ENCODE measurements at places on chromosomes 6 and 20. TPM values are rescaled to one million over a fixed set of nuclear protein-coding genes. Genes with fewer than 3 reads are reported as not detected.

The PSORS1C2 gene
- total RNA-seq: not detected

The PI3 gene
- total RNA-seq: not detected

GRCh38 chr20:32443386-32443974 is 85.3 kb downstream of the ASXL1 start:
- no peak for DNase-seq

DNA sequence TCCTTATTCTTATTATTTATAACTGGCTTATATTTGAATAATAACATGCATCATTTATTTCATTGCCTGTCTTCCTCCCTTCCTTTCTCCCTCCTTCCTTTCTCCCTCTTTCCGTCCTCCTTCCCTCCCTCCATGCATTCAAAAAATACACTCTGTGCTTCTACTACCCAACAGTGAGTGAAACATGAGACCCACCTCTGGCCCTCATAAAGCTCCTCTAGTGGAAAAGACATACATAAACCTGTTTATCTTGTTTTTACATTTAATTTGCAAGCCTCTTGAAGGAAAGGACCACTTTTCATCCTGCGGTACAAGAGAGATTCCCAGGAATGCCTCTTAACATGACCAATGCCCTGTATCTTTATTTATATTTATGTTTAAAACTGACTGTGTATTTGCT is 21.8 kb upstream of the ISM1 start:
- DNase-seq: peak; percentile 37

- peak; percentile 74 for DNase-seq
These were observed 16.7 kb downstream of the ACOT13 start for GRCh38 chr6:24683297-24684296.

DNA sequence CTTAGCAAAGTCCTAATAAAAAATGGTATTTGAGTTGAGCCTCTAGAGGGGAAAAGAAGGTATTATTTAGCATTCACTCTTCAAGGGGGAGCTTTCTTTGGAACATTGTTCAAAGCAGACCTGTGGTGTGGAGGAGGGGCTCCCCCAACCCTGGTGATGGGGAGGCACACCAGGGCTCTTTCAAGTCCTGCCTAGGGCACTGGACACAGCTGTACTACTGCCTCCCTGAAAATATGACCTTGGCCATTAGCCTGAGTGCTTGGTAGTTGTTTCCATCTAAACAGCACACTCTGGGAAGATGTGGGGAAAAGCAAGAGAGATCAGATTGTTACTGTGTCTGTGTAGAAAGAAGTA is 215.1 kb upstream of the CNR1 start:
- DNase-seq: no peak

DNA sequence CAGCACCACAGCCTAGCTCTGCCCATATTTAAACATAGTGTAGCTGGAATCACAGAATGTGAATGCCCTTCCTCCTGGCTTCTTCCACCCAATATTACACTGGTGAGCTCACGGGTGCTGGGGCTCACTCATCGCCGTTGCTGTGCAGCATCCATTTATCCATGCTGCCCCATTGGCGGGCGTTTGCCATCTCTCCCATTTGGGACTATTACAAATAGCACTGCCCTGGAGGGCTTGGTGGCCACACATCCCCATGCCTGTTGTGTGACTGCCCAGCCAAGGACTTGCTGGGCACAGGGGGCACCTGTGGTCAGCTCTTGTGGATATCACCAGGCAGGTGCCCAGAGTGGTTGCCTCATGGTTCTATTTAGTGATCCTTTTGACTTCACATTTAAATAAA is 54.5 kb upstream of the ENTPD6 start:
- DNase-seq: no peak

All from GM23338 (cell line).